Activated CD8-positive, alpha-beta T cell treated with anti-CD3 and anti-CD28 coated beads for 36 hours (primary cell): ENCODE measurements at places on chromosomes 7 and 10. TPM values are rescaled to one million over a fixed set of nuclear protein-coding genes. Genes with fewer than 3 reads are reported as not detected.

Gene NODAL
- total RNA-seq = not detected

Gene IFIT1B
- total RNA-seq = not detected

Gene RET
- total RNA-seq = 0.47 TPM

- H3K4me1 ChIP-seq = peaks cover 57% of the 10 kb centered on the region
- H3K36me3 ChIP-seq = peaks cover 10% of the 10 kb centered on the region
- no peak for DNase-seq
- no peaks in the 10 kb centered on the region for H3K27me3 ChIP-seq
- H3K4me3 ChIP-seq = no peak overlapping the region
Observed at GRCh38 chr10:74187237-74187636, 36.2 kb downstream of the ADK start.

GRCh38 chr10:54470324-54470631, 330.8 kb downstream of the PCDH15 start:
- H3K27ac ChIP-seq = no peak overlapping the region
- H3K36me3 ChIP-seq = no peaks in the 10 kb centered on the region
- no peak for DNase-seq
- no peaks in the 10 kb centered on the region for H3K27me3 ChIP-seq
- no peak overlapping the region for H3K4me3 ChIP-seq

DNA sequence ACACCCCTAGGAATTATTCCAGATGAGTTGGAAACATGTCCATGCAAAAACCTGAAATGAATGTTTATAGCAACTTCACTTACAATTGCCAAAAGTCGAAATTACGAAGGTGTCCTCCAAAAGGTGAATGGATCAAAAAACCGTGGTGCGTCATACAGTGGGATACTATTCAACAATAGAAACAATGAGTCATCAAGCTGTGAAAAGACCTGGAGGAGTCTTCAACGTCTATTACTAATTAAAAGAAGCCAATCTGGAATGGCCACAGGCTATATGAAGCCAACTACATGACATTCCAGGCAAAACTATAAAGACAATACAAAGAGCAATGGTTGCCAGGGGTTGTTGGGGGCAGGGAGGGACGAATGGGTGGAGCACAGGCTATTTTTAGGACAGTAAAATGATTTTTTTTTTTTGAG, 12.6 kb upstream of the PPP2R2D start:
- no peaks in the 10 kb centered on the region for H3K27me3 ChIP-seq
- peaks cover 4% of the 10 kb centered on the region for H3K4me1 ChIP-seq
- no peaks in the 10 kb centered on the region for H3K36me3 ChIP-seq
- no peak overlapping the region for H3K4me3 ChIP-seq
- H3K27ac ChIP-seq = no peak overlapping the region

GRCh38 chr10:104907521-104907920, 266.4 kb downstream of the SORCS3 start:
- no peaks in the 10 kb centered on the region for H3K27me3 ChIP-seq
- no peak for DNase-seq
- H3K4me1 ChIP-seq = no peaks in the 10 kb centered on the region
- H3K4me3 ChIP-seq = no peak overlapping the region
